Skeletal muscle cell (primary cell): ENCODE measurements at places on chromosomes 3 and 15.

DNA sequence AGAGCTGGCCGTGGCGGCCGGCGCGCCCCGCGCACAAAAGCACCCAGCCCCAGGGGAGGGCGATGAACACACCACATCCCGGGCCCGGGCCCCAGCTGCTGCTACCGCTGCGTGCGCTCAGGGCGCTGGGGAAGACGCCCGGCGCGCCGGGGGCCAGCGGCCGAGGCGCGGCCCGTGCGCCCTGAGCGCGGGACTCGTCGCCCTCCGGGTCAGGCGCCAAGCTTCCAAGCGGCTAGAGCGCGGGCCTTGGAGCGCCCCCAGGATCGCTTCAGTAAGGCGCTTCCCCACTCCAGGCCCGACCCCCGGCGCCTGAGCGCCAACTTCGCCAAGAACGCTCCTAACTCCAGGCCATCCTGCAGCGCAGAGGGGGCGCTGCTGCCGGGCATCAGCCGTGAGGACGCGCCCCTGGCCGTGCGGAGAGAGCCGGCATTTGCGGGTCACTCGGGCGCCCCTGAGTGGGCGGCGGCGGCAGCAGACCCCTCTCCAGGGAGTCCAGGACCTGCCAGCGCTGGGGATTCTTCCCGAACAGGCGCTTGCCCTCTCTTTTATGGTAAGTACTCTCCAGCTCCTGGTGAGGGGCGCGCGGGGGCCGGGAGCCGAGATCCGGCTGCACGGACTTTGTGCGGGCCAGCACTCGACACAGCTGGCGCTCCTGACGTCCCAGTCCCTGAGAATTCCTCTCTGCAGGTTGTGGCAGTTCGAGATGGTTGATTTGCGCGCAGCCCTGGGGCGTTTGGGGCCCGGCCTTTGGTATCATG is 475 bp downstream of the SPSB4 start:
- no peak for DNase-seq

DNA sequence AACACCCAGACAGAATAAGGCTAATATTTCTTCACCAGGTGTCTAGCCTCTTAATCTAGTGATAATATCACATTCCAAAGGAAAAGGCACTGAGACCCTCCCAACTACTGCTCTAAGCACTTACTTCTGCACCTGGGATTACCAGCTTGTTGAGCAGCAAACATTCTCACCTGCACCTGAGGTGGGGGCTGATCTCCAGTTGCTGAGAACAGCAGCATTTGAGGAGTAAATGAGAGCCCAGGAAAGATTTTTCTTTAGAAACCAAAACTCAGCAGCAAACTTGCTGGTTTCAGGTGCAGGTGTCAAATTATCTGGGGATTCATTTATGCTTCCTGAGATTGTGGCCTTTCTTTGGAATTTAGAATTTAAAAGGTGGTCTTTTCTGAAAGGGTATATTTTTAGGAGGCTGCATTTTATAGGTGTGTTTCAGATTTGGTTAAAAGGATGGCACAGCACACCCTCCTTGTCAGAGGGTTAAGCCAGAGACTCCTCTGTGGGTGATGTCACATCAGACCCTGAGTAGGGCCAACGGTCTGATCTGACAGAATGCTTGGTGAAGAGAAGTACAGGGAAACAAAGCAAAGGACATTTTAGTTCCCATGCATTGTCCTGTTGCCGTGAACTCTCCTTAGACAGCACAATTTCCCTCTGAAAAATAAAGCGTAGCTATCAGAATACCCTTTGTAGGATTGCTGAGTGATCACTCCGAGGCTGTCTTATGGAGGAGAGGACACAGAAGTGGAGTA is 411.0 kb upstream of the ATP11B start:
- no peak for DNase-seq

- DNase-seq: no peak
These were observed 94.6 kb upstream of the IQSEC1 start for GRCh38 chr3:13167829-13168228.

- DNase-seq: no peak
These were observed 242.0 kb downstream of the NFKBIZ start for GRCh38 chr3:102091358-102091757.

DNA sequence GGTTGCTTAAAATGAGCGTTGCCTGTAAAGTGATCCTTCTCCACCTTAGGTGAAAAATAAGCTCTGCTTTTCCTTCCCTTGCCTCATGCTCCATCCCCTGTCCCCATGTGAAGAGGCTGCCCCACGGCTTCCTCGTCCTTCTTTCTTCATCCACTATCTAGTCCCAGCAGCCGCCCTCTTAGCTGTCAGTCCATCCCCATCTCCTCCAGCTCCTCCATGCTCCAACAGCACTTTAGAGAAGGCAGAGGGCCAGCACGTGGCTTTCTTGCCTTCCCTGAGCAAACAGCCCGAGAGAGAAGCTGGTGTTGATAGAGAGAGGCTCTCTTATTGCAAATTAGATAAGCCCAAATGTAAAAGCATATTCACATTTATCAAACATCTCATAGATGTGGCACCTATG is 9.0 kb upstream of the TMEM41A start:
- DNase-seq: no peak
